ENCODE measurements at places on chromosomes 16 and 17. TPM values are rescaled to one million over a fixed set of nuclear protein-coding genes. Genes with fewer than 3 reads are reported as not detected.

DNA sequence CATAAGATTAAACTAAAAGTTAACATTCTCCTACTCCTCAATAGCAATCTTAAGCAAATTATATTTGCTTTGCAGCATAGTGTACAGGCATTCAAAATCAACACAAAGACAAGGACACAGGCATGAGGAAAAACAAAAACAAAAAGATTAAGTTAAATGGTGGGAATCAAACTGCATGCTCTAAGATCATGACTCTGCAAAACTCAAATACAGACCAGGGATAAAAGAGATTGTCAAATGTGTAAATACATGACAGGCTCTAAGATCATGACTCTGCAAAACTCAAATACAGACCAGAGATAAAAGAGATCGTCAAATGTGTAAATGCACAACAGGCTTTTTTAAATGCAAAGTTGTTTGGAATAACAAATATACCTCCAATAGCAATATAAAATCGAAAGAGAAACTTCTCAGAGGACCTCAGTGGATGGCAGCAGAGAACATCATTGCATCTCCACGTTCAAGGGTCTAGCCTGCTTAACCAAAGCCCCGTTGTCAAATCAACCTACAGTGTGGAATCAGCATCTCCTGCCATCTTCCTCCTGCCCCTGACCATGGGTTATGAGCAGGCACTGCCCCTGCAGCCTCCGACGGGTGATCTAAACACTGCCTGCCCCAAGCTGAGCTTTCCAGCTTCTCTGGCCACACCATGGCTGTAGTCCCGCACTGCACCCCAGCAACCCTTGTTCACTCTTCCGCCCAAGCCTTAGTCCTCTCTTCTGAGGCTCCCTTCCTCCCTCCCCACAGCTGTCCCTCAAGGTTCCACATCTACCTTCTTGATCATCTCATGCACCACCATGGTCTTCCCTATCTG lies 446.1 kb downstream of the SOX9 start:
- DNase-seq: no peak

Gene ZNF469
- total RNA-seq: 0.27 TPM

GRCh38 chr17:79652999-79653643 lies 42.3 kb upstream of the RBFOX3 start:
- no peak for DNase-seq

Gene KRT31
- total RNA-seq: not detected
